Endodermal cell (in vitro differentiated cells): ENCODE measurements at places on chromosomes 4 and X. TPM values are rescaled to one million over a fixed set of nuclear protein-coding genes. Genes with fewer than 3 reads are reported as not detected.

DNA sequence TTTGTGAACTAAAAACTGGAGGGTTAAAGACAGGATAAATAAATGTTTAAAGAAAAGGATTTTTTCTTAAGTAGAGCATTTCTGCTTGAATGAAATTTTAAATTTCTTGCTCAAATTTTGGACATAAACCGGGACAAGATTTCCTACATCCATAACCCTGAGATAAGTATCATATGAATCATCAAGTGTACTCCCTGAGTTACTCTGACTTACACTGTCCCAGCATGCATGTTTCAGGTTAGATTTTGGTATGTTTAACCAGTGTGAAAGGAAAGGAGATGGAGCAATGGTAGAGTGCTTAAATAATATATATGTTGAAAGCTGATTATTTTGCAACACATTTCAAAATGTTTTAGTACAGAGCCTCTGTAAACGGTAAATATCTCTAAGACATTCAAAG is 175.2 kb downstream of the ADGRL3 start:
- DNase-seq = no peak

GRCh38 chrX:47384502-47384901 is 14.1 kb downstream of the ZNF157 start:
- peak; percentile 83 for DNase-seq

DNA sequence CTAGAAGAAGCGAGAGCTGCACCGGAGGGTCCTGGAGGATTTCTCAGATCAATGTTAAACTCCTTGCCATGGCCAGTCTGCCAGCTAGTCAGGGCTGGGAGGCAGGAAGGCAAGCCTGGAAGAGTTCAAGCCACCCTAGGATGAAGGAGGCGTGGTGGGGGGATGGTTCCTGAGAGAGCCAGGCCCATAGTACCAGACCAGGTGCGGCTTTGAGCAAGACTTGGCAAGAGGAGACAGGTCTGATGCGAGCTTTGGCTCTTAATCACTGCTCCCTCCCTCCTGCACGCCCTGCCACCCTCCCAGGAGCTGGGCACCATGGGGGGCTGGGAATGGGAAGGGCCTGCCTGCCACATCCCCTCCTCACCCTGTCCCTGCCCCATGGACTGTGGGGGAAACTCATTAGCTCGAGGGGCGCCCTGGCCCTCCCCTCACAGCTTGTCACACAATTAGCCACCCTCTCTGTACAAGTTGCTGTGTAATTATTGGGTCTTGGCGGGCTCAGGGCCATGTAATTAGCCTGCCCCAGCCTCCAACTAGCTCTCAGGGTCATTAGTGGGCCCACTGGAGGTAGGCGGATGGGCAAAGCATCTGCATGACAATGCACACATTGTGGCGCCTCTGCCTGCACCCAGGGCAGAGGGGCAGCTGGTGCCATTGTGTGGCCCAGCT is 50.3 kb downstream of the EFNB1 start:
- no peak for DNase-seq

DNA sequence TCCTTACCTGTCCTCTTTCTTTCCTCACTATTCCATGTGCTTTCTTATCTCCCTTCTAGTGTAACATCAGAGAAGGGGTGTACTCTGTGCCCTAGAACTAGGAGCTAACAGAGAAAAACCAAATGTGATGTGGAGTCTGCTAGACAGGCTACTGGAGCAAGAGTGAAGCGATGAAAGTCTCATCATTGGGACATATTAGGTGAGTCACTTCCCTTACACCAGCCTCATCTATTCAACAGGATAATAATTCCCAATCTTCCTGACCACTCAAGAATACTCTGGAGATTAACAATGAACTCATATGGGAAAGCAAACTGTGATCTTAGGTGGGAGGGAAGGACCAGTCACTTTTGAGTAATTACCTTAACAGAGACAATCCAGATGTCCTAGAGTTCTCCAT is 58.1 kb downstream of the RAB40A start:
- no peak for DNase-seq

DNA sequence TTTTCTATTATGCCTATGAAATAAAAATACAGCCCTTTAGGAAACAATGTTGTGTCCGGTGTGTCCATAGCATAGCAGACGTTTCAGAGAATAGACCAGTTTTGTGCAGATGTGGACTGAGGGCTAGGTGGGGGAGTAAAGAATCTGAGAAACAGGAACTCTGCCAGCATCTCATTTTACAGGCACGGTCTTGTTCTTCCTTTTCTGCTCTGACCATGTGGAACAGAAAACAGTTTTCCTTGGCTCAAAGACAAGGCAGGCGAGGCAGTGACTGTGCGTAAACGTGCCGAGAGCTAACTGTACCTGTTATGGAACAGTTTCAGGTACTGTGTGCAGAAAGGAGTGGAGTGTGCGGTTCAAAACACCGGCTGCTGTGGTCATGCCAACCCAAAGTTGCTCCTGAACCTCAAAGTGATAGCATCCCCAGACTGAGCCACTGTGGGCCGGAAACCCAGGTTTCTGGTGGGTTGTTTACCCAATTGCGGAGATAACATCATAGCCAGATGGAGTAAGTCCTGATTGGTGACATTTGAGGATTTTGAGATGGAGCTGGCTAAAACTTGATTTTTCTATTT is 20.2 kb downstream of the CNGA2 start:
- no peak for DNase-seq

DNA sequence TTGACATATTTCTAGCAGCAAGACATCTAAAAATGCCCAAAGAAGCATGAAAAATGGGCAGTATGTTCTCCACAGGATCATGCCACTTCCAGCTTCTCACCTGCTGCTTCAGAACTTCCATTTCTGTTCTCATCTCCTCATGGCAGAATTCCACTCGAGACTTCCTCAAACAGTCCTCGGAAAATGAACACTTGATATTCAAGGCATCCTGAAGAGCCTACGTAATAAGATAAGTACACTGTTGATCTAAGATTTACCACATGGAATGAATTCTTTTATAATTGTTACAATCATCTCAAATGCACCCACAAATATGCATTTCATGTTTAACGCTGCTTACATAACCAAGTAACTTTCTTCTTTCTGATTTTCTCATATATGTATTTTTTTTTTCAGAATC is 14.1 kb downstream of the TNIP3 start:
- DNase-seq = no peak

- no peak for DNase-seq
These were observed 42.5 kb upstream of the MAP9 start for GRCh38 chr4:155419266-155419665.

DNA sequence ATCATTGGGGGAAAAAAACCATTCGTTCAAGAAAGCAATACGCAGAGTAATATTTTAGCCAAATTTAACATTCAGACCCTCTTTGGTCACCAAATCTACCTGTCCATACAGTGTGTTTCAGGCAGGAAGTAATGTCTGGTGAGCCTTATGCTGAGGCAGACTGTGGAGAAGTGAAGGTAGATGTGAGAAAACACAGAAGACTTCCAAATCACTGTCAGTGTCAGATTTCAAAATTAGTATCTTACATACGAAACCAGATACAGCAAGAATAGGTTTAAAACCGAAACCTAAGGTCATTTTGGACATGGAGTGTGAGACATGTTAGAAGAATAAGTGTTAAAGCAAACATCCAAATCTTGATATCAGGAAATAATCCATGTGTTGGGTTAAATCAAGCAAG is 664.5 kb upstream of the HTR2C start:
- no peak for DNase-seq

GRCh38 chr4:185811509-185812364 is at the start of gene SORBS2:
Gene SORBS2, minus strand, starts transcription at chr4:185812194. Its CDS starts 121,623 bp downstream, at chr4:185690571.
- no peak for DNase-seq

DNA sequence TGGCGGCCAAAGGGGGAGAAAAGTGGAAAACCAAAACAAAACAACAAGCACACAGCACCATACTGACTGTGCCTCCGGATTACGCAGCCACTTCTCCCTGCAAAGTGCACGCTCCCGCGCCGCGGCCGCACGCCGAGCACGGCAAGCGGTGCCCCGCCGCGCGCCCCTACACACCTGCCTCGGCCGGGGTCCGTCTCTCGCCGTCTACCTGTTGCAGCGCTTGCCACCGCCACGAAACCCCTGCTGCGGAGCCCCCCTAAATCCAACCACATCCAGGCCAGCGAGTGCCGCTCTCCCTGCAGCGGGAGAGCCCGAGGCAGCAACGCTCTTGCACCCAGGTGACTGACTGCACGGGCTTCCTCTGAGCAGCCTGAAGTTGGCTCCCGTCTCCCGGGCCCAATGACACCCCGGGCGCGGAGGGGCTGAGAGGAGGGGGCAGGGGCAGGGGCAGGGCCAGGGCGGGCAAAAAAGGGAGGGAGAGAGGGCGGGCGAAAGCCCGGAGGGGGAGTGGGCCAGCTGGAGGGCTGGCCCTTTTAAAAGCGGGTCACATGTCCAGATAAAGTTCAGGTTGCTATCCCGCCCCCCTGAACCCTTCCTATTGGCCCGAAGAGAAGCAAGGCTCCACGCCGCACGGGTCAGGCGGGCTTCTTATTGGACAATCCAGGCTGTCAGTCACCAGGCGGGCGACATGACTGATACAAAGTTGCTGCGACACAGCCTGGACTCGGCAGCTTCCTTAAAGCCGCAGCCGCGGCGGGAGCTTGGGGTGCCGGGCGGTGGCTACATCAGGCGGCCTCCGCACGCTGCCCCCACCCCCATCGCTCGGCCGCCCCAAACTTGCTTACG is at the start of gene NR3C2:
Gene NR3C2 (minus strand): TSS at position 429 of the 846 bp plus-strand sequence.
- peak; percentile 99 for DNase-seq

- DNase-seq = no peak
These were observed 73.9 kb downstream of the NSG1 start for GRCh38 chr4:4460759-4461158.

DNA sequence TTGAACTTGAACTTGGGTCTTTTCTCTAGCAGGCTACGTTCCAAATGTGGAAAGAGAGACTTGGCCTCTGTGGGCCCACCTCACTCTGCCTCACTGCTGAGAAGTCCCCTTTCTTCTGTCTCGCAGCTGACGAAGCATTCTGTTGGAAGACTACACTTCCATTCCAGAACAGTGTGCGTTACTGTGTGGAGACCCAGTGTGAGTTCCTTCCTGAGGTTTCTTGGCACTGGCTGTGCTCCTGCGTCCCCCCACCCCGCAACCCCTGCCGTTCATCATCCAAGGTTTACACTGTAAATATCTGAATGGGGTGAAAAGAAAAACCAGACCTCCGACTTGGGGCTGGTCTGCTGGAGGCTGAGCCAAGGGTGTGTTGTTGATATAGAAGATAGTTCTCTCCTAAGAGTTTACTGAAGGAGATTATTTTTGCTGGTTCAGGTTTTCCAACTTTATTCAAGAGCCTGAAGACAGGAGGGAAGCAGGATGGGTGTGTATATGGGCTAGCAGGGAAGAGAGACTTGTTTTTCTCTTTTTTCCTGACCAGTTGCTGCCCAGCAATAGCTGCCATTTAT is 34.7 kb downstream of the NHSL2 start:
- no peak for DNase-seq

The NPNT gene
- 1.6 to 11.2 TPM (median 2.5 TPM) in 3 replicates for total RNA-seq
